ENCODE measurements at places on chromosomes 16 and 17.
A peak's percentile ranks its signal among the peaks of the same experiment; 100 is the strongest.

DNA sequence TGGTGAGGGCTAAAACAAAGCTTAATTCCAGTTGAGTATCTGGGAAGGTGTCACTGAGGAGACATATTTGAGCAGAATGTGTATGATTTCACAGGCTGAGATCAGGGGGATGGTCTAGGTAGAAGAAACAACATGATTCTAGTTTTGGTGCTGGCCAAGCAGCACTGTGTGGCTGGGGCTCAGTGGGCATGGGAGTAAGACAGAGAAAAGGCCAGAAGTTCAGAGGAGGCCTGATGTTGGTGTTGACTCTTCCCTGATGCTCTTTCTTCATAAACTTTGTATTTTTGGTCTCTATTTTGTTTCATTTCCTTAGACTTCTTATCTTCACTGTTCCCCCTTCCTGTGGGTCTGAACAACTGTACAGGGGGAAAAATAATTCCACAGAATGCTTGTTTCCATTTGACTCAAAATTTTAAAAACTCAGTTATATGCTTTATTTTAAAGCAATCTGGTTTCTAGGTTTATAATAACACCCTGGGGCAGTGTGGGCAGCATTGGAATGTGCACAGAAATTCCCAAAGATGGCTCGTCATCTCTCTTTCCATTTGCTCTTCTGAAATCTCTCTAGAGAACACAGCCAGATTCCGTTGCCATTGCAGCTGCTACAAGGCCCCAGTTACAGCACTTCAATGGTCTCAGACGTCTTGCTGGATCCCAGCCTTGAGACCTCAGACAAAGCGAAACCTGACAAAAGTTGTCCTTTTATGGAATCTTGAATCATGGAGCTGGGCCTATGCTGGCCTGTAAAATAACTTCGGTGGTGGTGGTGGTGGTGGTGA, 68.3 kb downstream of the SNX11 start:
- peak; percentile 21 for DNase-seq

GRCh38 chr16:59192551-59193199, 458.6 kb upstream of the GOT2 start:
- DNase-seq = no peak

DNA sequence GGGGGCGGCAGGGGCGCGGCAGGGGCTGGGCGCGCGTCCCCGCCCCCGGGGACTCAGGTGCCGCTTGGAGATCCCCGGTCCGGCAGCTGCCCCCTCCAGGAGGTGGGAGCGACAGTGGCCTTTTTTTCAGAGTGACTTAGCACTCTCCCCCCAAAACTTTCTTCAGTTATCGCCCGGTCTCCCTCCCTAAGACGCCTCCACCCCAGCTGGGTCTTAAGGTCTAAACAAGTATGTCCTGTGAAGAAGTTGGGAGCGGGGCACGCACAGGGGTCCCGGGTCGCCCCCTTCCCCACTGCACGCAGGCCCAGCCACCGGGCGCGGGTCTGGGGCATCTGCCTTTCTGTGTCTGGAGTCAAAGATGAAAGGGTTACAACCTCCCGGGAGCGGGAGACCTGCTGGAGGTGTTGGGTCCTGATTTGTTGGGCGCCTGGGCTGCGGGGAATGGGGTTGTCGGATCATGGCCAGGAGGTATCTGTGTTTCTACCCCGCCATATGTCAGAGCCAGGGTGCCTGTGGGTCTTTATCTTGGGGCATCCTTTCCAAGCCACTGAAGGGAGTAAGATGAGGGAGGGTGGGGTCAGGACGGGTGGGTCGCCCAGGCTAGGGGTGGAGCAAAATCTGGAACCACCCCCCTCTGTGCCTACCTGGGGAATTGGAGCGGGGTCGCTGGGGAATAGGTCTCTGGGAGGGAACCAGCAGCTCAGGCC, 757 bp downstream of the FMNL1 start:
- DNase-seq = no peak

DNA sequence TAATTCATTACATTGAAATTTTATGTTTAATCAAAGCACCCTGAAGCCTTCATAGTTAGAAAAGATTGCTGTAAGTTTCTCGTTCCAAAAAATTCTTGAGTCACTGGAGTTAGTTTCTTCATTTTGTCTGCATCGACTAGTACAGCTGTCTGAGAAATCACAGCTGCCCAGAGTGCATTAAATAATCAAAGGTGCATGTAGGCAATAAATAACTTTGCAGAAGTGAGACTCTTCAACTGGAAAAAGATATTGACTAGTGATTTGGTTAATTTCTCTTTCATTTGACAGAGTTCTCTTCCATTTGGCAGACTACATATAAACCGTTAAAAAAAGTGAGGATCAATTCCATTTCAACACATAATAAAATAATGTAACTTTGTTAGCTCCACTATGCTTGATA, 234.0 kb downstream of the CNTNAP4 start:
- no peak for DNase-seq

DNA sequence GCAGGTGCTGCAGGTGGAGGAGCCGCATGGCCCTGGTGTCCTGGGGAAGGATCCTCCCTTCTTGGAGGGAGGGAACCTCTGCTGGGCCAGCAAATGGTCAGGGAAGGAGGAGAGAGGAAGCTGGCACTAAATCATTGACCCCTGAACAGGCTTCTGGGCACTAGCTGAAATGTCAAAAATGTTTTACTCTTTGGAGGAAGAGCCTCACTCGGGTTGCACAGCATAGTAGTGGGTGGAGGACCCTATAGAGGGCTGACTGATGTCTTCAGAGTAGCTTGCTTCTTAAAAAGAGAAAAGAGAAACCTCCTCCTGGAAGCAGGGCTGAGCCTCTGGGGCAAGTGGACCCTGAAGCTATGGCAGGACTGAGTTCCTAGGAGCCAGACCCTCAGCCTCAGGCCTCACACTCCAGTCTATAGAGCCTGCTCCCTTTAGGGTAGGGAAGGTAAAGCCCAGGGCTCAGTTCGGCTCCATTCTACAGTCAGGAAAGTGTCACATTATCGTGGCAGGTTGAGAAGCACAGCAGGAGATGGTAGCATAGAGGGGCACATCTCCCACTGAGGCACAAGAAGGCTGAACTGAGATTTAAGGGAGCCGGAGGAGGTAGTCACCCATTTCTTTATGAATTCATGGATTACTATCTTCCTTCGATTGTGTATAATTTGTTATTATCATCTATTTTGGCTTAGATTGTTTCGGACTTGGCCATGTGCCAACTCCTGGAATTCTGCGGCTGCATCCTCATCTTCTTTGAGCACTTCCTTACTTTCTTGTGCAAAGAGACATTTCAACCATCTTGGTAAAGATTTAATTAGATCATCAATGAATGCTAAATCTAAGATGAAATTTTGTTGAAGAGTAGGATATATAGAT, 7.3 kb upstream of the CUEDC1 start:
- DNase-seq = no peak

GRCh38 chr16:48535369-48535787, 74.6 kb downstream of the N4BP1 start:
- no peak for DNase-seq

- peak; percentile 32 for DNase-seq
Observed at GRCh38 chr17:44688675-44689476, 700 bp downstream of the CCDC43 start.

- DNase-seq = no peak
Observed at GRCh38 chr17:10752696-10753095, 22.9 kb upstream of the TMEM220 start.

- no peak for DNase-seq
Observed at GRCh38 chr16:78553268-78554039, 454.0 kb downstream of the WWOX start.

DNA sequence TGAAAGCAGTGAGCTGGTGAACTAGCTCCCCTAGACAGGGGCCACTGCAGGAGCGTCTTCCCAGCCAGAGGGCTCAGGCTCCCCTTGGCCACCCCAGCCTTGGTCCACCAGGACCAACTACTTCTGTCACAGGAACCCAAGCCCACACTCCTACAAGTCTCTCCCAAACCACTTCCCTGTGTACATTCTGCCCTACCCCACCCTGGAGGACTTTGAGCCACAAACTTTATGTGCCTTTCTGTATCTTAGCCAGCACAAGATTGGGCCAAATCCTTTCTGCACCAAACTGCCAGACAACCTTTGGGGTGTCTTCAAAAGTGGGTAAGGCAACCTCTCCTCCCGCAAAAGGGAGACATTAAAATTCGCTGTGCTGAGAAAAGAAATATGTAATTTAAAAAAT, 31.6 kb downstream of the EFCAB5 start:
- no peak for DNase-seq

- DNase-seq = no peak
Observed at GRCh38 chr16:28165598-28165997, 46.2 kb downstream of the XPO6 start.

DNA sequence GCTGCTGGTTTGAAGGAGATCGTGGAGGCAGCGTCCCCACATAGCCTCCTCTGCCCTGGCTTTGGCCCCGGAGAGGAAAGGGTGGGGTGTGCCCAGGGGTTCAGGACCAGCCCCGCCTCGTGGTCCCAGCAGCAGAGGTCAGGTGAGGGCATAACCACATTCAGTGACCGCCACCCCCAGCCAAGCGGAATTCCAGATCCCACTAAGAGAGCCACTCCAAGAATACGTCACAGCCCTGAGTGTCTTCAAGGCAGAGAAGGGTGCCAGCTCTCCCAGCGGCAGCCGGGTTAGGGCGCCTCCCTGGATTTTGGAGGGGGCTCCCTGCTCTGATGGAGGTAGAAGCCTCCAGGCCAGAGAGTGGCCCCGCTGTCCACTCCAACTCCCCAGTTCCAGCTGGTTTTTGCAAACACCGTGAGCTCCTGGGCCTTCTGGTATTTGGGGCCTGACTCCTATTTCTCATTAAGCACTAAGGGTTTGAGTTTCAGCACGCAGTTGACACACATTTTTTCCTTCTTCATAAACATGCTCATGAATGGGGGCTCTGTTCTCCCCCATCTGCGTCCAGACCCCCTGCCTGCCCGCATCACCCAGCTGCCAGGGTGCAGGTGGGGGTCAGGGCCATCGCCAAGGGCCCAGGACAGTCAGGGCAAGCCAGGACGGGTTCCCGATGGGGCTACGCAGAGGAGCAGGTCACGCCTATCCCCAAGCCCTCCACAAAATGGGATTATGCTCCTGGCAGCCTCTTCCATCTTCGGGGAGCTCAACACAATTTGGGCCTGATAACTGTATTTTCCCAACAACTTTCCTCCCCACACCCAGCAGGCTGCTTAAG, 98.4 kb upstream of the PLCG2 start:
- DNase-seq = no peak

GRCh38 chr17:44826123-44826790, 3.8 kb downstream of the GJC1 start:
- no peak for DNase-seq

GRCh38 chr17:66829386-66829864, 5.5 kb upstream of the CACNG5 start:
- DNase-seq = peak; percentile 62

DNA sequence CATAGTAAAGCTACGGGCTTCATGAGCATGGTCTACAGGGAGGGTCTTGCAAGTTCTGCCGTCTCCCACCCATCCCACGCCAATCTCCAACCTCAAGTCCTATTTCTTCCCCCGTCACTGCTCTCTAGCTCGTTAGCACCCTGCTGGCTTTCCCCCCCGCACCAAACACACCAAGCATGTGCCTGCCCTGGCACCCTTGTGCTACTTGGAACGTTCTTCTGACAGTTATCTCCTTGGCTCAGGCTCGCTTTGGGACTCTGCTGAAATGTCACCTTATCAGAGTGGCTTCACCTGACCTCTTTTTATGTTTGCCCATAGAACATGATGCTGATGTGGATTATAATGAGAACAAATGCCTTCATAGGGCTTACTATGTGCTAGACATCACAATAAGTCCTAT, 21.9 kb downstream of the GLYR1 start:
- no peak for DNase-seq

GRCh38 chr17:67647482-67647881, 70.3 kb upstream of the NOL11 start:
- DNase-seq = no peak

DNA sequence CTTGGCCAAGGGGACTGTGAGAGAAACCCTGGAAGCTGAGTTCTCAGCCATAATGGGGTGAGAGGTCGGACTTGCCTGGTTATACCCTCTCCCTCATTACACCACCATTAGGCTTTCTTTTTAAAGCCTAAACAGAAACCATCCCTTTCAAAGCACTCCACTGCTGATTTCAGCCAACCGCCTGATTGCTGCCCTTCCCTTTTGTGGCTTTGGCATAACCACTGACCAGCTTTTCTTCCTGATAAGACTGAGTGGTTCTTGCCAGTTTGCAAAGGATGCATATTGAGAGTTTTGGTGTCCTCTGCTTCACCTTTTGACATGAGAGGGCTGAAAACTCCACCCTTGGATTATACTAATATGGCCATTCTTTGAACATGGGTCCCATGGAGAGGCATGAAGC, 308.2 kb upstream of the GOT2 start:
- DNase-seq = no peak

DNA sequence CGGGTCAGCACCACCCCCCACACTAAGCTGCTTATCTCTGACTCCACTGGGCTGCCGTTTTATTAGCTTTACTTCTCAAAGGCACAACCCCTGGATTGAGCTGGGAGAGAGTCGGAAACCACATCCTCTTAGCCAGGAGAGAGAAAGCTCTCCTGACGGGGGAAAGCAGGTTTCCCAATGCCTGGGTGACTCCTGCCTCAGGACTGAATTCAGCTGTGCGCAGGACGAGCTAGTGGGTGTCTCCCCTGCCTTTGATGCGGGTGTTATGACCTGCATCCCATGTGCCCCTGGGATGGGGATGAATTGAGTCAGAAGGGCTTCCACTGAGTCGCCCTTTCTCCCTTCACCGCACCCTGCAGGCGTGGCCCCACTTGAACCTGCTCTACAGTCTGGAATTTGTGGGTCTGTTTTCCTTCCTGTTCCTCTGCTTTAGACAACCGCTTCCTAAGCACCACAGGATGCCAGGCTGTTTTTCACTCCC, 819.2 kb upstream of the EEF2KMT start:
- DNase-seq = no peak

DNA sequence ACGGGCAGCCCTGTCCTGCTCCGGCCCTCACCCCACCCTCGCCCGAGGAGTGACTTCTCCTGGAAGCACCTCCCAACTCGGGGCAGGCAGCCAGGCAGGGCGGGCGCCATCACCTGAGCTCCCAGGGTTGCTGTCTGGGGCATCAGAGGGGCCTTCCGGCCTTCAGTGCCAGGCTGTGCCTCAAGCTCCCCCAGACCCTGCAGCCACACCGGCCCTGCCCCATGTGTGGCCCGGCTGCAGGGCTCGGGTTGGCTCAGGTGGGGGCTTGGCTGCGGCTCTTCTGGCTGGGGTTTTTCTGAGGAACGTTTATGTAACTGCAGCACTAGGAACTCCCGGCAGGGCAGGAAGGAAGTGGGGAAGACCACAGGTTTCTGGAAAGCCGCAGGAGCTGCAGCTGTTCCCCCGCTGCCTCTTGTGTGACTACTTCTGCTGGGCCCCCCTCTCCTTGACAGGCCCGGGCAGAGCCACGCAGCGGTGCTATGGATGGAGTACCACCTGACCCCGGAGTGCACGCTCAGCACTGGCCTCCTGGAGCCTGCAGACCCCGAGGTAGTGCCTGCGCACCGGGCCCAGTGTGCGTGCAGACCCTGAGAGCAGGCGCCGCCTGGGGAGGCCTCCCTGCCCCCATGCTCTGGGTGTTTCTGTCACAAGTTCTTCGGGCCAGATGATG, 45.6 kb downstream of the PRMT7 start:
- no peak for DNase-seq

Measured in hepatic stellate cell (primary cell).